ENCODE measurements at places on chromosomes 2 and 18.

GRCh38 chr2:100274076-100274475 is 48.2 kb downstream of the LONRF2 start:
- no peak for DNase-seq

DNA sequence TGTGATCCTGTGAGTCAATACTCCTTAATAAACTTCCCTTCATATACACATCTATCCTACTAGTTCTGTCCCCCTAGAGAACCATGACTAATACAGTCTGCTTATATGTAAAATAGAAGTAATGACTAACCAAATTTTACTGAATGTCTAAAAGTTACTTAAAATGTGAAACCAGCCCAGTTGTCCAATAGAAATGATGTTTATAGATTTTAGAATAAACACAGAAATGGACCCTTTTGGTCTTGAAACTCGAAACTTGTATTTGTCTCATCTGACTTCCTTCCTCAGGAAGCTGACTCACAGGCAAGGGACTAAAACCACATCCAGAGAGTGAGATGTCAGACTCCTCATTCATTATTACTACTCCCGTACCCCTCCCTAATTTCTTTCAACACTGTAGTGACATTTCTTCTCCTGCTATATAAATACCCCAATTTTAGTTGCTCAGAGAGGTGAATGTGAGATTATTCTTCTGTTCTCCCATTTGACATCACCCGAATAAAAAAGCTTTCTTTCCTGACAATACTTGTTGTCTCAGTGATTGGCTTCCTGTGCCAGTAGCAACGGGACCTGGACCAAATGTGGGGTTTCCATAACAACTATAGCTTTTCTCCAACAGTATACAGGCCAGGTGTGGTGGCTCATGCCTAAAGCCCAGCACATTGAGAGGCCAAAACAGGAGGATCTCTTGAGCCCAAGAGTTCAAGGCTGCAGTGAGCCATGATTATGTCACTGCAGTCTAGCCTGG is 486.0 kb downstream of the ERBB4 start:
- no peak for DNase-seq

- DNase-seq = no peak
These were observed 484.7 kb upstream of the NRP2 start for GRCh38 chr2:205197468-205198139.

DNA sequence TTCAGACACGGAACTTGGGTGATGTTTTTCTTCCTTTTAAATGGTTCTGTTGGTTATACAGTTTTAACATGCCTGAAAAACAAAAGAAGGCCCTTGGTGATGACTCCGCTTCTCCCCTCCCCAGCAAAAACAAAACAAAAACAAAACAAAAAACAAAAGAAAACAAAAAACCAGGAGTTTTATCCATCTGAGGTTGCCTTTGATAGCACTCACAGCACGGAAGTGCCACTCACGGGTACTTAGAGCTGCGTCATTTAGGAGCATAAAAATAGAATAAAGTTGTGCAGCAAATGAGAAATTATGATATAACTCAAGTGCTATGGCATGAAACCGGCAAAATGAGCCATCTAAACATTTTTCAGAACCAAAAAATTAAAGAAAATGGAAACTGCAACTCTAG is 57.7 kb downstream of the ZEB2 start:
- no peak for DNase-seq

GRCh38 chr18:55864281-55864680 is 276.3 kb upstream of the TCF4 start:
- no peak for DNase-seq

GRCh38 chr18:44788334-44788733 is 107.6 kb downstream of the SETBP1 start:
- no peak for DNase-seq

GRCh38 chr2:105397025-105397722 is 1.7 kb downstream of the FHL2 start:
- no peak for DNase-seq

DNA sequence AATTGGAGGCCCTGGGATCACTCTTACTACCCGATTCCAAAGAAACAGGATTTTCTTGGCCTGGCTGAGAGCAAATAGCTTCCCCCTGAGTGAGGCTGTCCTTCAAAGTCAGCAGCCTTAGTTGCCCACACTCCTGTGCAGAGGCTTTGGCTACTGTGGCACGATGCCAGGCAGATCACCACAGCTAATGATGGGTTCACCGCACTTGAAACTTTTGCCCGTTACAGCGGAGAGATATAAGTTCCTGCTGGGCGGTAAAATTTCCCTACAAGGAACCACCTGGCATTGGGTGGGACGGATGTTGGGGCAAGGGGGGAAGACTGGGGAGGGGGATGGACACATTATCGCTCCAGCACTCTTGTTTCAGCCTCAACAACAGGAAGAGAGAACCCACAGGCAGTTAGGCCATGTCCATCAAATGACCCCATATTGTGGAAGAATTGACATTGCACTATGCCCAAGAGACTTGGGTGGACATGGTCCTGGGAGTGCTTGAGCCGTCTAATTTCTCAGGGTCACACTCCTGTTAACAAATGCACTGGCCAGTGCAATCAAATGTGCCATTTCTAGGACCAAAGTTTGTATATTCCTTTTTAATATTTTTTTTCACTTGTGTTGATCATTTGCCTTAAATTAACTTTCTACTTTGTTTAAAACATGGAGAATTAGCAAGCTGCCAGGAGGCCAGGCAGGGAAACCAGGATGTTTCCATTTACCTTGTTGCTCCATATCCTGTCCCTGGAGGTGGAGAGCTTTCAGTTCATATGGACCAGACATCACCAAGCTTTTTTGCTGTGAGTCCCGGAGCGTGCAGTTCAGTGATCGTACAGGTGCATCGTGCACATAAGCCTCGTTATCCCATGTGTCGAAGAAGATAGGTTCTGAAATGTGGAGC is 4.4 kb downstream of the IL1B start:
- DNase-seq = no peak

Measured in BE2C (cell line).